Activated CD4-positive, alpha-beta T cell treated with anti-CD3 and anti-CD28 coated beads, Interleukin-2, amount 50 U/mL, for 48 hours (primary cell): ENCODE measurements at places on chromosomes 6 and 20.

- DNase-seq, result no peak
Observed at GRCh38 chr6:113819169-113819830, 37.8 kb upstream of the MARCKS start.

GRCh38 chr6:138328210-138328609 lies 49.5 kb upstream of the SMIM28 start:
- DNase-seq, result no peak

DNA sequence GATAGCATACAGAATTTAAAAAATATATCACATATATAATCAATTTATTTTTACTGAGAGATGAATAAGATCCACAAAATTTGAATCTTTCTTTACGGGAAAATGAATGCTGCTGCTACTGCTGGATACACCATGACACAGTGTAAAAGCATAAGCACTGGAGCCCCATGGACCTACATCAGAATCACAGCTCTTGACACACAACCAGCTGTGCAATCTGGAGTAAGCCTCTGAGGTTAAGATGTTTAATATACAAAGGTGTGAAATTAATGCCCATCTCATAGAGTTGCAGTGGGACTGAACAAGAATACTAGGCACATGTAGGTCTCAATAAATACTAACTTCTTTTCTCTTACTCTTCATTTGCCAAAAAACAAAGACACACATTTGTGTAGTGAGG lies 48.1 kb downstream of the MAN1A1 start:
- no peak for DNase-seq

- DNase-seq, result no peak
Observed at GRCh38 chr6:36968266-36968977, 13.9 kb downstream of the PI16 start.

DNA sequence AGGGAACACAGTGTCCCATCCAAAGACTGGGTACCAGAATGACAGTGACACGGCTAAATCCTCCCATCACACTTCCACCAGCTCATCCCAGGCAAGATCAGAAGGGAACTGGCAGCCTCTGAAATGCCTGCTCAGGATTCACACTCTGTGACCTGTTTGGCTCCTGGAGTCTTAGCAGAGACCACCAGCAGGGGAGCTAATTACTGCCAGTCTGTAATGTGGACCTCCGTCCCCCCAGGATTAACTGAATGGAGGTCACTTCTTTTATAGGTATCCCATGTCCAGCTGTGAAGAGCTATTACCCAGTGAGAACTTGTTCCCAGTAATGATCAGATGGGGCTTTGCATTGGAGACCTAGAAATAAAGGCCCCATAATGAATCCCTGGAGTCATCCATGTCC lies 45.2 kb downstream of the DEFB114 start:
- DNase-seq, result no peak

DNA sequence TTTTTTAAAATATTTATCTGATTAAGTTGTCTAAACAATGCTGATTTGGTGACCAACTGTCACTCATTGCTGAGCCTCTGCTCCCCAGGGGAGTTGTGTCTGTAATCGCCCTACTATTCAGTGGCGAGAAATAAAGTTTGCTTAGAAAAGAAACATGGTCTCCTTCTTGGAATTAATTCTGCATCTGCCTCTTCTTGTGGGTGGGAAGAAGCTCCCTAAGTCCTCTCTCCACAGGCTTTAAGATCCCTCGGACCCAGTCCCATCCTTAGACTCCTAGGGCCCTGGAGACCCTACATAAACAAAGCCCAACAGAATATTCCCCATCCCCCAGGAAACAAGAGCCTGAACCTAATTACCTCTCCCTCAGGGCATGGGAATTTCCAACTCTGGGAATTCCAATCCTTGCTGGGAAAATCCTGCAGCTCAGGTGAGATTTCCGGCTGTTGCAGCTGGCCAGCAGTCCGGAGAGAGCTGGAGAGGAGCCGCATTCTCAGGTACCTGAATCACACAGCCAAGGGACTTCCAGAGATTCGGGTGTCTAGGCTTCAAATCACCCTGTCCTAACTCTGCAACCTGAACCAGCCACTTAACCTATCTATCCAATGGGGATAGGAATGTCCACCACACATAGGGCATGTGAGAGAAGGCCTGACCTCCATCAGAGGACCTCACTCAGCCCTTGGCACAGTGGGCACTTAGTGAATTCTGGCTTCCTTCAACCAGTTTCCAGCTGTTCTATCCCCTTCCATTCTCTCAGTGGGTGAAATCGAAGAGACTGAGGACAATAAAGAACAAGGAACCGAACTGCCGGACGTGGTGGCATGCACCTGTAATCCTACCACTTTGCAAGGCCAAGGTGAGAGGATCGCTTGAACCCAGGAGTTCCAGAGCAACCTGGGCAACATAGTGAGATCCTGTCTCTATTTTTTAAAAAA lies 3.1 kb downstream of the TNF start:
- DNase-seq, result peak; percentile 58

DNA sequence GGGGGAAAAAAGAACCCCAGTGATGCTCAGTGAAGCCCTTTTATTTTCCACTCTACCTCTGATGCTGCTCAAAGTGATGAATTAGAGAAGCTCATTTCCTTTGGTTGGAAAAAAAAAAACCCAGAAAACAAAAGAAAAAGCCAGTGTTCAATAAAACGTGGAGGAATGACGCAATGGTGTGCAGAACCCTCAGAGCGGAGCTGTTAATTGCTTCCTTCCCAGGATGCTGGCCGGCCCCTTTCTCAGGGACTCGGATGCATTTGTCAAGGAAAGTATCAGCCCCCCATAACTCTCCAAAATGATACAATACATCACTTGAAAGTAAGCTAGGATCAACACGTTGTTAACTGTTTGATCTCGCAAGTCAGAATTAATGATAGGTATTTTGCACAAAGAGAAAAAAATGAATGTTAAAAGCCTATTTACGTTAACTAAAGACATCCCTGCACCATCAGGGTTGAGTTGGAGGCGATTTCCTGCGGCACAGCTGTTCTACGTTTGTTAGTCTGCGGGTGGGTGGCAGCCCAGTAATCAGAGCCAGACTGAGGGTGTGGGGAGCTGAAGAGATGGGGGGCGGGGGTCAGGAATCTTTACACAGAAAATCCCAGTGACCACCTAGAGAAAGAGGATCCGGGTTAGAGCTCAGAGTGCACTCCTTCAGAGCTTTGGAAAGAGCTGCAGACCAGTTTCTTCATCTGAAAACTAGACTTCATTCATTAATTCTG lies 132.4 kb downstream of the BMP7 start:
- no peak for DNase-seq

GRCh38 chr6:56837322-56837894 lies 117.5 kb upstream of the BEND6 start:
- no peak for DNase-seq

DNA sequence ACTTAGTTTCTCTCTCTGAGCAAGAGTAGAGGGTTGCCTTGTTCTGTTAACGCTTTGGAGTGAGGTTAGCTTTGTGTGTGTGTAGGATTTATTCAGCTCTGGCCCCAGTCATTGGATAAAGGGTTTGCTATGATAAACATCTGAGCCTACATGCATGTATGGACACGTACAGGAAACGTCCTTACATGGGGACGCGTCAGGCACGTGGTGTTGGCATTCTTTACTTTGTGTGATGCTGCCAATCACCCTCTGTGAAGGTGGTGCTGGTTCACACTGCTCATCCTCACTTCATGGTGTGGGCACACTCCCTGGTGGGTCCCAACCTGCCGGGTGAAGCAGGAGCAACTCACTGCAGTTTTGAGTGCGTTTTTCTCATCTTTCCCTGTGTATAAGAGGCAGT lies 53.4 kb upstream of the CD93 start:
- no peak for DNase-seq

DNA sequence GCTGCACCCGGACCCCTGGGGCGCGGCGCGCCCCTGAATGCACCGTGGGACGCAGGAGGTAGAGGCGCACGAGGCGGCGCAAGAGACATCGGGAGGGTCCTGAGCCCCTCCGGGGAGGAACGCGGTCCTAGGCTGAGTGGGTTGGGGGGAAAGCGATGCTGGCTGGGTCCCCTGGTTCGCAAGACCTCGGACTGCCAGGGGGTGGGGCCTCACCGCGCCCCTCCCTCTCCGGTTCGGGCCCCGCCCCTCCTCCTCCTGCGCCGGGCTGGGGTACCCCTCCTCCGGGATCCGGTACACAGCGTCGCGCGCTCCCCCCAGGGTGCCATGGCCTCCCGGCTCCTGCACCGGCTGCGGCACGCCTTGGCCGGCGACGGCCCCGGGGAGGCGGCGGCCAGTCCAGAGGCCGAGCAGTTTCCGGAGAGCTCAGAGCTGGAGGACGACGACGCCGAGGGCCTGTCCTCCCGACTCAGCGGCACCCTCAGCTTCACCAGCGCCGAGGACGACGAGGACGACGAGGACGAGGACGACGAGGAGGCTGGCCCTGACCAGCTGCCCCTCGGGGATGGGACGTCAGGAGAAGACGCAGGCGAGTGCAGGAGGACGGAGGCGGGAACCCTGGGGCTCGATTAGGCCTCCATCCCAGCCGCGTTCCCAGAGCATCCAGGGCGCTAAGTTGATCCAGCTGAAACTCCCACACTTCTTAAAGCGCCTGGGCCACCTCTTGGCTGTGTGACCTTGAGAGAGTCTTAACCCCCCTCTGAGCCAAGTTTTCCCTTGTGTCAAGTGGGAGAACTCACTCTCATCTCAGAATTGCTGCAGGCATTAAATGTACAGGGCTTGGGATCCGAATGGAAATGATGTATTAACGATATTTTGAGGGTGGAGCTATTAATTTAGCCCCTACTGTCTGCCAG lies 541 bp downstream of the SNX21 start:
- DNase-seq, result peak; percentile 46

GRCh38 chr6:116010790-116011401 lies 49.8 kb downstream of the FRK start:
- peak; percentile 64 for DNase-seq

GRCh38 chr20:51306081-51306480 lies 236.4 kb downstream of the NFATC2 start:
- no peak for DNase-seq

- DNase-seq, result no peak
Observed at GRCh38 chr20:34110745-34111641, 1.1 kb downstream of the EIF2S2 start.

GRCh38 chr6:71473926-71474325 lies 185.3 kb downstream of the OGFRL1 start:
- no peak for DNase-seq

GRCh38 chr6:68691120-68691519 lies 56.0 kb downstream of the ADGRB3 start:
- no peak for DNase-seq

- DNase-seq, result no peak
Observed at GRCh38 chr20:12875510-12875909, 133.3 kb upstream of the SPTLC3 start.

- DNase-seq, result no peak
Observed at GRCh38 chr6:13372688-13373487, 44.6 kb upstream of the TBC1D7 start.

GRCh38 chr20:48458601-48459385 lies 369.0 kb downstream of the PREX1 start:
- DNase-seq, result no peak

DNA sequence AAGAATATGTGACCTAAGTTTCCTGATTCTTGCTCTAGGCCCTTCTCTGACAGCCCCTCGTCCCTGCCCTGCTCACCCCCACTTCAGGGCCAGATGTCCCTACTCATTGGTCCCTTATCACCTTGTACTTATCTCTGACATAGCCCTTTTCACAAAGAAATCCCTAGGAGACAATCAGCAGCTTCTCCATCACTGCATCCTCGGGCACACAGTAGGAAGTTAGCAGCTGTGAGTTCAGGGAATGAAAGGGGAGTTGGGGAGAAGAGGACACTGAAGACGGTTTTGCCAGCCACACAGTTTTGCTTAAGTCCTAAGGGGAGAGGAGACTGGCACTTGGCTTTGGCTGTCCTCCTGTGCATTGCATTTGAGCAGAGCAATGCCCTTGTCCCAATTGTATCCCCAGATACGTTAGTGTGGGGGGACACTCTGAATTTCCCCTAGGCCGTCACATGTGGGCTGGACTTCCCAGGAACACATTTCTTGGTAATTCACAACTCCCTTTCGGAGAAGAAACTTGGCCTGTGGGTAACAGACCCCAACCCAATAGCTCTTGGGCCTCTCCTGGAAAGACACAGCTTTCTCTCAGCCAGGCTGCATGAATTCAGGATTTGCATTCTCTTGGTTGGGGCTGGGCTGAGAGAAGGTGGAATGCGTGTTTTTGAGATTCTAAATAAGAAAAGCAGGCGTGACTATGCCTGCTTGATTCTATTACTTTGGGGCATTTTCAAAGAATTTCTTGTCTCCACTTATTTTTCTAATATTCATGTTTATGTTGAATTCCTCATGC lies 177.6 kb downstream of the UST start:
- no peak for DNase-seq

DNA sequence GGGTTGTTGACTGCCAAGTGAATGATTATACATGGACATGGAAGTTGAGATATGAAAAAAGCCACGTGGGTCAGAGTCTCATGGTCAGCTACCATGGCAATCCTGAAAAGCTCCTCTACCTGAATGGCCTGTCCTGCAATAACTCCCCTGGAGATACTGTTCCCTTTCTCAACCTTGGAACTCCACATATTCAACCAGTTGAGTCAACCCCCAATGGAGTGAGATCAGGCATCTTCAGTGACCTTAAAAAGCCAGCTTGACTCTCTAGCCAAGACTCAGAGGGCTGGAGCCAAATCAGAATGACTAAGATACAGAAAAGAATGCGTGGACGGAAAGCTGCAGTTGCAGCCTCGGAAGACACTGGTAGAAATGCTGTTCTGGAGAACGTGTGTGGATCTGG lies 341.3 kb downstream of the FOXA2 start:
- DNase-seq, result no peak

DNA sequence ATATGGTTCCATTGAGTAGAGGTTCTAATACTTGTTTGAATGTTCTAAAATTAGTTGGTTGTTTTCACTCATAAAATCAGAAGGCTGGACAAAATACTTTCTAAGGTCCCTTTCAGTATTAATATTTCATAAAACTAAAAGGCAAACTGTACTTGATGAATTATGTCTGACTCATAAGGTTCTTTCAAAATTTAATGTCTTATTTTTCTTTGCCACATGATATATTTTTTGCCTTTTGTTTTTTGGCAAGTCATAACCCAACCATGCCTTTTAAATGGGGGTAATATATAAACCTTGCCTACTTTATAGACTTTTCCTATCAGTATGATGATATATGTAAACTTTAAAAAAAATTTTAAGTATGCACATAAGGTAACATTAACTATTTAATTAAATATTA lies 244.7 kb downstream of the PTPRK start:
- no peak for DNase-seq

GRCh38 chr6:37311741-37312473 lies 41.9 kb upstream of the RNF8 start:
- DNase-seq, result no peak

DNA sequence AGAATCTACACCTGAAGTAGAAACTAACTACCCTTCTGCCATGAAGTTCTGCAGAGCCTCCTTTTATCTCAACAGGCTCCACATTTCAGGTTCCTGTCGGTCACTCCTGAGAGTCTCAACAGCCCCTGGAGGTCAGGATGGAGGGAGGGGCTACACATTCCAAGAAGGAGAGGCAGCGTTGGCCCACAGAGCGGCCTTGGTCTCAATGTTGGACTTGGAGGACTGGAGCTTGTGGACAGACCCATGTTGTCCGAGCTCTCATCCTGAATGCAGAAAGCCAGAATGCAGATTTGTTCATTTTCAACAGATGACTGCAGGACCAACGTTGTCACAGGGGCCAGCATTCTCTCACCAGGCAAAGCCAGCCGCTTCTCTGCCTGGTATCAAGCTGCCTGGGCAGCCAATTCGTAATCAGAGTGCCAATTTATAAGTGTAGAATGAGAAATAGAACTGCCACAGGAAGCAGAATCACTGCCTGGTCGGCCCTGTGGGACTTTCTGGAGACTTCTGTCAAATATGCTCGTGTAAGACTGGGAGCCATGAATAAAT lies 212.5 kb upstream of the SNX9 start:
- DNase-seq, result no peak

- DNase-seq, result no peak
Observed at GRCh38 chr20:34927736-34928135, 27.9 kb downstream of the GSS start.

- no peak for DNase-seq
Observed at GRCh38 chr20:57167971-57168701, 98.3 kb downstream of the BMP7 start.
